ENCODE measurements at places on chromosomes 12 and 14.

GRCh38 chr12:104747955-104748354, 210.1 kb downstream of the SLC41A2 start:
- DNase-seq, result no peak
- H3K4me1 ChIP-seq, result no peaks in the 10 kb centered on the region
- no peaks in the 10 kb centered on the region for H3K36me3 ChIP-seq
- no peak overlapping the region for H3K4me3 ChIP-seq
- H3K27ac ChIP-seq, result no peak overlapping the region

- DNase-seq, result no peak
- H3K27me3 ChIP-seq, result peaks cover 66% of the 10 kb centered on the region
- no peaks in the 10 kb centered on the region for H3K36me3 ChIP-seq
- no peaks in the 10 kb centered on the region for H3K4me1 ChIP-seq
- H3K27ac ChIP-seq, result no peak overlapping the region
Measured at GRCh38 chr12:108055141-108055540, 73.9 kb upstream of the WSCD2 start.

GRCh38 chr12:20865873-20866272, 55.4 kb downstream of the SLCO1B3 start:
- peaks cover 4% of the 10 kb centered on the region for H3K36me3 ChIP-seq
- peak; percentile 6 for DNase-seq
- H3K27ac ChIP-seq, result no peak overlapping the region
- H3K4me3 ChIP-seq, result no peak overlapping the region
- H3K27me3 ChIP-seq, result no peaks in the 10 kb centered on the region
- H3K4me1 ChIP-seq, result no peaks in the 10 kb centered on the region

- peaks cover 11% of the 10 kb centered on the region for H3K4me1 ChIP-seq
- H3K27me3 ChIP-seq, result no peaks in the 10 kb centered on the region
- no peak overlapping the region for H3K27ac ChIP-seq
- peak; percentile 81 for DNase-seq
- no peaks in the 10 kb centered on the region for H3K36me3 ChIP-seq
- no peak overlapping the region for H3K4me3 ChIP-seq
Measured at GRCh38 chr12:59736786-59737185, 141.0 kb downstream of the SLC16A7 start.

GRCh38 chr12:40158592-40159111, 52.8 kb upstream of the SLC2A13 start:
- no peak overlapping the region for H3K4me3 ChIP-seq
- DNase-seq, result no peak
- no peak overlapping the region for H3K27ac ChIP-seq
- H3K27me3 ChIP-seq, result peaks cover 20% of the 10 kb centered on the region
